Motor neuron (in vitro differentiated cells): ENCODE measurements at places on chromosomes 12 and 14.

- ATAC-seq, result no peak
Observed at GRCh38 chr12:57739914-57740538, 1.5 kb upstream of the AGAP2 start.

DNA sequence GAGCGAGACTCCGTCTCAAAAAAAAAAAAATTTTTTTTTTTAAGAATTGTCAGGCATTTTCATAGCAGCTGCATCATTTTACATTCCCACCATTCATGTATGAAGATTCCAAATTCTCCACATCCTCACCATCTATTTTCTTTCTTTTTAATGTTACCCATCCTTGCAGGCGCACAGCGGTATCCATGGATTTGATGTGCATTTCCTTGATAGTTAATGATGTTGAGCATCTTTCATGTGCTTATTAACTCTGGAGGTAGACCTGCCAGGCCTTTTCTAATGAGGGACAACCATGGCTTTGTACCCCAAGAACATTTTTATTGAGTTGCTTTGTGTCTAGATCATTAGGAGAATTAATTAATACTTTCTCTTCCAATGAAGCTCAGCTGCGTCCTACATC lies 1.6 kb upstream of the RNF34 start:
- no peak for ATAC-seq

DNA sequence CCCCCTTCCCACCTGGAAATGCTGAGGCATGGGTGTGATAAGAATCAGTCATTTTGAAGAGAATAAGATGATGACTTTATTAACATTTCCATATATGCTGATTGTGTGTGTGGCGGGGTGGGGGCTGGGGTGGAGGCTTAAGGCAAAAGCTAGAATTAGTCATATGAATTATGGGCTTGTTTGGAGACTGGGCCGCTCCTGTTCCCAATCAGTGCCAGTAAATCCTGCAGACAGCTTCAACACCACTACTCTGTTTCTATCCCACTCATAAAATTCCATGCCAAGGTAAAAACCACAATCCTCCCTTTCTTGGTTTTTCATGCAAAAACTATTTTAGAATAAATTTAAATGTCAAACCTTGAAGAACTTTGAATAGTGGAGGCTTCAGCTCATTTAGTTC lies 29.9 kb upstream of the SLC38A2 start:
- peak; percentile 54 for ATAC-seq

GRCh38 chr14:77822307-77822706 lies 22.4 kb downstream of the ADCK1 start:
- no peak for ATAC-seq

DNA sequence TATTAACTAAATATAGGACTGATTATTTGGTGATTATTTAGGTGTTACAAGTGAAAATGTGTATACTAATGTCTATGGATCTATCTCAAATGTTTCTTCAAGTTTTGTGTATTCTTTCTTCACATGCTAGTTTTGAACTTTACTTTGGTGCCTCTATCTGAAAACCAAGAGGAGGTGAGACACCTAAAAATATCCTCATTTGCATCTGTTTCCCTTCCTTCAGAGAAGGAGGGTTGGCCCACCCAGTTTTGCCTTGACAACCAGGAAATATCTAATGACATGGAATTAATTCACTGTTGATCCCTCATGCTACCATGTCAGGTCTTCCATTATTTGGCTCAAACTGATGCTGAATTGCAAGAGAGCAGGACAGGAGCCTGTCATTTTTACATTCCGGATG lies 500.4 kb downstream of the NELL2 start:
- no peak for ATAC-seq

DNA sequence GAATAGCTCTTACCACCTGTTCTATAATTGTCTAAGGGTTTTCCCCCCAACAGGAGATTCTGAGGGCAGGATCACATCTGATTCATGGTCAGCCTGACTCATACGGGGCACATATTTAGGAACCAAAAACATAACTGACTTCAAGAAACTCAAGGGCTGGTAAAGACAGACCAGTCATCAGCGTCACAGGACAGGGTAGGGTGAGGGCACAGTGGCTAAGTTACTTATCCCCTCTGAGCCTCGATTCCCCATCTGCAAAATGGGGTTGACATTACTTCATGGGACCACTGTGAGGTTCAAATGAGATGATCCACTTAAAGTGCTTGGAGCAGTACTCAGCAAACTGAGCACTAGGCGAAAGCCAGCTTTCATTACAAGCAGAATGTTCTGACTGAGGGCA lies 606 bp downstream of the CINP start:
- no peak for ATAC-seq

DNA sequence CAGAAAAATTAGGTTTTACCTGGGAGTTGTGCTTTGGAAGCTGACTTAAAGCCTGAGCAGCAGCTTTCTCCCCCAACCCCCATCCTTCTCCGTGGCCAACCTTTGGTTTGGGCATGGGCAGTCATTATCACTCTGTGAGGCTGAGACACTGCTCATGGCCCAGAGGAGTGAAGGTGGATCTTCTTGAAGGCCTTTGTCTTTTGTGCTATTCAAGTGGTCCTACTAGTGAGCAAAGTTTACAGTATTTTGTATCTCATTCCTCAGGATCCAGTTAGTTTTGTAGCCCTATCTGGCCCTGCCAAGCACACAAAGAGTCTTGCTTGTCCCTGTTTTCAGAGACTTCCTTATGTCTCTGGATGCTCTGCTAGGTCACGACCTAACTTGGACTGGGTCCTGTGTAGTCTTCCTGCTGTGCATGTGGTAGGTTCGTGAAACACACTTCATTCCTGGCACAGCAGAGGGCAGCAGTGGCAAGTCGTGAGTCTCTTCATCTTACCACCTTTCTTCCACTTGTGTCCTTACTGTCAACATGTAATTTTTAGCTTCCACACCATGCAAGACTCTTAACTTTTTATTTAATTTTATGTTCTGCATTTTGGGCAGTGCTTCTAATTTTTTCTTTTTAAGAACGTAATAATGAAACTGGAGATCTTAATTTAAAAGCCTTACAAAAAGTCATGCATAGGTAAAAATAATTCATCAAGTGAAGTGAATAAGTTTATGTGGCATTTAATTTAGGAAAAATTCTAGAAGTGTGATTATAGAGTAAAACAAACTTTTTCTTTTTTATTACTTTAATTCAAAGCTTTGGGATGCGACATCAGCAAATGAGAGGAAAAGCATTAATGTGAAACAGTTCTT lies 53.7 kb downstream of the APAF1 start:
- peak; percentile 61 for ATAC-seq

DNA sequence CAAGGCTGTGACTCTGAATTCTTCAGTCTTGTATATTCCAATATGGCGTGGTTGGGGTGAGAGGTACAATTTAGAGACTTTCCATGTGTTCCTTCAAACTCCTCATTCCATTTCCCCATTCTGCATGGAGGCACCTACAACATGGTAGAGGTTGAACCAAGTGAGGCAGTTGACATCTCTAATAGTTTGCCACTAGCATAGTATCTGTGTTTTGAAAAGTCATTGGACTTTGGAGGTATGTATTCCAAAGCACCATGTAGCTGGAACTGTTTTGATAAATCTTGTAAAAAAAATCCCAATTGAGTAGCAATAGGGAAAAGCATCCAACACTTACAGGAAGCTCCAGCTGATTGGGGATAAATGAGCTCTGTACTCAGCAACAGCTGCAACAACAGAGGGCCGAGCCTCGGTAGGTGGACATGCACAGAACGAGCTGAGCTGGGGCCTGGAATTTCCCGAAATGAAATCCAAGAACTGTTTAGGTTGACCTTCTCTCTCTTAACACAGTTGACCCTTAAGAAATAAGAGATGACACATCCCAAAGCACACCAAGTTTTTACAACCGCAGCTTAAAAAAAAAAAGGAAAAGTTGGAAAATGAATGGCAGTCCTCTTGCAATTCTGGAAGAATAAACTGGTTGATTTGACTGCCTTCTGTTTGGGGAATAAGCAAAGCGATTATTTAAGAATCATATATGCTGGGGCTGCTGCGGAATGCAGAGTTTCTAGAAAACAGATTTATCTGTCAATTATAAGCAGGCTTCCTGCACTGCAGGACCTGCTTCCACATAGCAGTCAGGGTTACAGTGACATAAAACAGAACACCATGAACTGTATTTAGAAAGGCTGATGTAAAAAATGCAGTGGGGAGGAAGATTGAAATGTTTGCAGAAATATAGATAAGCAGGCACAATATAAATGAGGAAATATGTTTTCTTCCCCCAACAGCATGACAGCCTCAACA lies 194.6 kb upstream of the KRR1 start:
- no peak for ATAC-seq

DNA sequence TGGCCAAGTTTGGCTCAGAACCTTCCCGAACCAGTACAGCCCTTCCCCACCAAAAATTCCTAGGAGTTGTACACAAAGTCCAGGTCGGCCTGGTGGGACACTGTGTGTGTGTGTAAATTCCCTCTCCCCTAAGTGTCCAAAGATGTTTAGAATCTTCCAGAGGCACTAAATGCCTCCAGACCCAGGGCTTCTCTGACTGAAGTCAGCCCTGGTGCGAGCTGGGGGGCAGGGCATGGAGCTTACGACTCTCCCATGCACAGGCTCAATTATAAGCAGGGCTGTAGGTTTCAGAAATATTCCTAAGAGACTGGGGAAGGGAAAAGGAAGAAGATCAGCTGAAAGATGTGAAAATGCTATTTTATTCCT lies 106.9 kb upstream of the ATF7IP start:
- ATAC-seq, result no peak
